ENCODE measurements at places on chromosomes 5 and 9.
A peak's percentile ranks its signal among the peaks of the same experiment; 100 is the strongest.

- DNase-seq = no peak
Observed at GRCh38 chr5:103264508-103264907, 5.9 kb downstream of the MACIR start.

DNA sequence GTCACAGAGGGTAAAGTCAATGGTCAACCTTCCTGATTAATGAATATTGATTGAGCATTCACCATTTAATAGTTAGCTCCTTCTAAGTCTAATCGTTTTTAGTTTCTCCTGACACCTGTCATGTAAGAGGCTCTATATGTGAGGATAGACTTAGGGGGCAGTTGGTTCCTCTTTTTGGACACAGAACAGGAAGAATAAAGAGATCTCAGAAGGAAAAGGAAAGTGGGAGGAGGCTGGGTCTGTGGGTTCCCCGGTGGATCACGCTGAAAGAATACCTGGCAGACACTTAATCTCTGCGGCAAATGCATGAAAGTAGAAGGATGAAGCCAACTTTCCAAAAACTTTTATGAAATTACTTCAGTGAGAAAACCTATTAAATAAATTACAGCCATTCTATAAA lies 98.4 kb downstream of the PDE4D start:
- no peak for DNase-seq

DNA sequence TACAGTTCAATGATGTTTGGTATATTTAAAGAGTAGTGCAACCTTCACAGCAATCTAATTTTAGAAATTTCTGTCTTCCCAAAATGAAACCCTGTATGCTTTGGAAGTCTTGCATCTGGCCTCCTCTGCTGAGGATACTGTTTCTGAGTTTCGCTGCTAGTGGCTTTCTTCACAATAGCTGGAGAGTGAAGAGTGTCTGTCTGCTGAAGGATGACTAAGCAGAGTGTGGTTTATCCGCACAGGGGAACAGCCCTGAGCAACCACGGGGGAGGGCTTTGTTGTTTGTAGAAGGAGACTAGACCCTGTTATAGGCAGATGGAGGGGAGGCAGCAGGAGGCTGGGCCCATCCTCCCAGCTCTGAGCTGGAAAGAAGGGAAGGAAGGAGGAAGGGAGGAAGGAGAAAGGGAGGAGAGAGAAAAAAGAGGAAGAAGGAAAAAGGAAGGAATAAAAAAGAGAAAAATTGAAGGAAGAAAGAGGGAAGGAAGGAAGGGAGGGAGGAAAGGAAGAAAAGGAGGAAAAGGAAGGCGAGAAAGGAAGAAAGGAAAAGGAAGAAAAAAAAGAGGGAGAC lies 10.5 kb upstream of the IRX2 start:
- DNase-seq = no peak

- no peak for DNase-seq
Observed at GRCh38 chr5:1860949-1861348, 21.8 kb downstream of the IRX4 start.

DNA sequence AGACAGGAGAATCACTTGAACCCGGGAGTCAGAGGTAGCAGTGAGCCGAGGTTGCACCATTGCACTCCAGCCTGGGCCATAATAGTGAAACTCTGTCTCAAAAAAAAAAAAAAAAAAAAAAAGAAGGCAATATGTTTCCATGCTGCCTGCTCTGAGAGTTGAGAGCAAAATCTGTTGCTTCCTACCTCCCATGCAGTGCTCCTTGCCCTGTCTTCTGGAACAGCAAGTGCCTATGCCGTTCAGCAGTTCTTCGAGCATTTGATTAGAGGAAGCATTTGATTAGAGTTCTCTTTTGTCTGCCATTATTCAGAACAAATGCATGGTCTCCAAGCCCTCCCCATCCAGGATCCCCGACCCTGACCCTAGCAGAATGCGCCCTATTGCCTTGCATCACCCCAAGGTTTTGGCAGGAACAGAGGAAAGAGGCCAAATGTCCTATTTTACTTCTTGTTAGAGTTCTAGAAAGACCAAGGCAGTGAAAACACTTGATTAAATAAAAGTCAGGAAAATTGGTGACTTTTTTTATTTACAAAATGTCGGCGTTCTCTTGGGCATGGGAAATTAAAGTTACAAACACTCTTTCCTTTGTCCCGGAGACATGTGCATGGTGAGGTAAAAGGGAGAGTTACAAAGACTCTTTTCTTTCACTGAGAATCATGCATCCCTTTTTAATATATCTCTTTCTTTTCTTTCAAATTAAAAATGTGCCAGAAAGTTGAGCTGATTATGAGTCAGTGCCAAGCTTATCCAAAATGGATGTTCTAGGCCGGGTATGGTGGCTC lies 27.8 kb upstream of the FSD1L start:
- DNase-seq = no peak

- DNase-seq = no peak
Observed at GRCh38 chr5:112931473-112931872, 9.4 kb upstream of the REEP5 start.

DNA sequence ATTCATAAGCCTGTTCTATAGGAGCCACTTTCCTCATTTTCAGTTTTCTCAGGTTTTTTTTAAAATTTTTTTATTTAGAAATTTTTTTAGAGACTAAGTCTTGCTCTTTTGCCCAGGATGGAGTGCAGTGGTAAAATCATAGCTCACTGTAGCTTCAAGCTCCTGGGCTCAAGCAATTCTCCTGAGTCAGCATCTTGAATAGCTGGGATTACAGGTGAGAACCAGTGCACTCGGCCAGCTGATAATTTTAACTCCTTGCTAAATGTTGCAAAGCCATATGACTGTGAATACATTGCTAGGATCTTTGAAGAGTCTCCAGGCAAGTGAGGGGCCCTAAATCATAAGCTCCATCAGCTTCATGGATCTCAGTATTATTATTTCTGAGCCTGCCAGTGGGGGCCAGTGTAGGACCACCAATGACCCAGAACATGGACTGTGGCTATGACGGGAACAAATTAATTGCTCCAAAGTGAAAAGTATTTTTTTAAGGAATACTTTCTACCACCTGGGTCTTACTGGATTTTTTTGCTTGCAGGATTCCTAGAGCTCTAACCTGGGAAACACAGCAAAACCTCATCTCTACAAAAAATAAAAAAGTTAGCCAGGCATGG lies 5.7 kb upstream of the GAPVD1 start:
- DNase-seq = no peak

GRCh38 chr9:72271613-72272478 lies 93.2 kb downstream of the ZFAND5 start:
- peak; percentile 37 for DNase-seq

DNA sequence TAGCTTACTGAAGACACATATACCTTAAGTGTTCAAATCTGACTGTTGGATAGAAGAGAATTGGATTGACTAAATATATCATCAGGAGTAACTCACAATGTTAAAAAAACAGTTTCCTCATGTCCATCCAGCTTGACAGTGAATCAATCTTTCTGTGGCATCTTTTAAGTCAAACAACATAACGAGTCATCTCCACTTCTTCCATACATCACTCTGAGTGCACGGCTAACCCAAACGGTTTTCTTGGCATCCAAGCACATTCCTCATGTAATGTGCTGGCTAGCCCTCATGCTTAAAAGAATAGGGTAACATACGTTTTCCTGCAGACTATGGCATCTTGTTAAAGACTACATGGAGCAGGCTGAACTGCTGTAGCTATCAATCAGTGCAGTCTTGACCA lies 291.5 kb upstream of the TRPC7 start:
- no peak for DNase-seq

- DNase-seq = no peak
Observed at GRCh38 chr5:7754490-7754889, 96.4 kb downstream of the CFAP90 start.

- DNase-seq = no peak
Observed at GRCh38 chr5:146243247-146243646, 39.8 kb downstream of the RBM27 start.

DNA sequence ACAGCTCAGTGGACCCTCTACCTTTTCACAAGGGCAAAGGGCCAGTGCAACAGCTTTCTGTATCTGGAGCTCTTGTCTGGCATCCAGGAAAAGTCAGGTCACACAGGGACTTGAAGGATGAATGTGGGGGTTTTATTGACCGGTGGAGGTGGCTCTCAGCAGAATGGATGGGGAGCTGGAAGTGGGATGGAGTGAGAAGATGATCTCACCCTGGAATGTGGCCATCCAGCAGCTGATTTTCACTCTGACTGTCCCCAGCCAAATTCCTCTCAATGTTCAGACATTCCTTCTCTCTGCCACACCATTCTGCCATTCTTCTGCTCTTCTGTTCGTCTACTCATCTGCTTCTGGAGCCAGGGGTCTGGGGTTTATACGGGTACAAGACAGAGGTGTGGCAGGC lies 1119.9 kb downstream of the TAF11L14 start:
- DNase-seq = no peak

GRCh38 chr5:37662789-37663485 lies 176.9 kb downstream of the GDNF start:
- DNase-seq = no peak

- no peak for DNase-seq
Observed at GRCh38 chr5:174529925-174530681, 194.3 kb upstream of the MSX2 start.

- DNase-seq = no peak
Observed at GRCh38 chr9:74463825-74464224, 33.3 kb upstream of the RORB start.

DNA sequence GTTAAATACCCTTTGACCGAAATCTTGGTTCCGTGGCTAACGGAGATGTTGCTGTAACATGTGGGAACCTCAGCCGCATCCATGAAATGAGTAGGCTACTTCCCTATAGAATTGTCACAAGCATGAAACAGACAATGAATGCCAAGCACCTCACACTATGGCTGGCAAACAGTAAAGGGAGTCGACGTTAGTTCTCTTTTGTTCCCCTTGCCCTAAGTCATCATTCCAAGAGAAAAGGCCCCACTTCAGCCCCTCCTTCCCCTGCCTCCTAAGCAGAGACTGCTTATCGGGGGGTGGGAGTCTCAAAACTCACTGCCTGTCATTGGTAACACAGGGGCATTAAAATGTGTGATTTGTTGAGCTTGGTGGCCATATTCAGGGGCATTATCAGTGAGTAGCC lies 159.6 kb downstream of the MAPKAP1 start:
- no peak for DNase-seq

DNA sequence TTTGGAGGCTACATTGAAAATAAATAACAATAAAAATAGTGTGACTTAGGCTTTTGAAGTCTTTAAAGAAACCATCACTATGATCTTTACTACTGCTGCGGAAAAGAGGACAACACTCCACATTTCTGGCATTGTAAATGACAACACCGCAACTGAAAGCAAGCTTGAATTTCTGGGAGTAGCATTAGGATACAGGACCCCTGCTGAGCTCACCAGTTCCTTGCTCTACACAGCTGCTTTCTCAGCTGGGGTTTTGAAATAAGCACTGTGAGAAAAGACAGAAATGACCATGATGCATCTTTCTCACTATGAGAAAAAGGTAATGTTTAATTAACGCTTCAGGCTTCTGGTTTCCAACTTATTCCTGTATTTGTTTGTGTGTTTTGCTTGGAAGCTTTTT lies 168.0 kb downstream of the TAF11L14 start:
- DNase-seq = no peak

- no peak for DNase-seq
Observed at GRCh38 chr5:135821061-135821801, 13.2 kb upstream of the SLC25A48 start.

DNA sequence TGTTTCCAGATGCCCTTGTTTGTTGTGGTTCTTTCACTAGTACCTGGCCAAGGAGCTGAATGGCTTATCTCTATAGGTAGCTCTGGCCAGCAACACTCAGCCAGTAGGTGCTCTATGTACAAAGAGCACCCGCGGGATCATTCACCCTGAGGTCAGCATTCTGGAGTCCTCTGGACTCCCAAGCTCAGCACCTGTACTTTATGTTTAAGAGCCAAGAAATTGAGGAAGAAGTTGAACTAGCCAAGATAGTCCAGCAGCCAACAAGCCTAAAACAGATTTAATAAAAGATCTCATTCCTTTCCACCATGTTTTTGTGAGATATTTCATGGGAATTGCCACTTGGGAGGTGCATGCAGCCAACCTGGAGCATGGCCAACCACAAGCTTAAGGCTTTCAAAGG lies 242.6 kb upstream of the PAPPA start:
- no peak for DNase-seq

DNA sequence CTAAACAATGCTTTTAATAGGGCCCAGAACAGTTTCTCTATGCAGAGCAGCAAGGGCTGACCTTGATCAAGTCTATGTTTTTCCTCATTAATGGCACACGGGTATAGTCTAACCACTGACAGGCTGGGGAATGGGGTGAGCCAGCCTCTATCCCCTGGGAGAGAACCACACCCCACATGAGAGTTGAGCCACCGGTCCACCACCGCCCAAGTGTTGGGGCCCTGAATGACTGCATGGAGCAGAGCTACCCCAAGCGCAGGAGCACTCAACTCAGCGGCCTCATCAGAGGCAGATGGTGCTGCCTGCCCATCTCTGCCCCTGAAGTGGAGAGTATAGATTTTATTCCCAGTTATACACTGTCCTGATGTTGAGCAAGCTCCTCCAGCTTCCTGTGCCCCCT lies 247.9 kb upstream of the IRX1 start:
- DNase-seq = no peak

DNA sequence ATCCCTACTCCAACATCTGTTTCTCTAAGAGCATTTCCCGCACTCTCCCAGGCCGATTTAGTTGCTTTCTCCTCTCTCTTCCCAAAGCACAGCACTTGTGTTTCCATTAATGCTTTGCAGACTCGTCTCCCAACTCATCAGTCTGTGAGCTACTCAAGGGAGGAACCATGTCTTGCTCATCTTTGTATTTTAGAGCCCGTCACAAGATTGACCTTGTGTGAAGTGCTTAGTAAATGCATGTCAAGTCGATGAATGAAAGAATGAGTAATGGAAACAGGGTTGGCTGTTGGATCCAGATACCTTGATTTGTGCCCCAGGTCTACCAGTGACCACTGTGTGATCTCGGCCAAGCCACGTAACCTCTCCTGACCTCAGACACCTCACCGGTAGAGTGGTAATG lies 99.3 kb downstream of the KLF4 start:
- no peak for DNase-seq

DNA sequence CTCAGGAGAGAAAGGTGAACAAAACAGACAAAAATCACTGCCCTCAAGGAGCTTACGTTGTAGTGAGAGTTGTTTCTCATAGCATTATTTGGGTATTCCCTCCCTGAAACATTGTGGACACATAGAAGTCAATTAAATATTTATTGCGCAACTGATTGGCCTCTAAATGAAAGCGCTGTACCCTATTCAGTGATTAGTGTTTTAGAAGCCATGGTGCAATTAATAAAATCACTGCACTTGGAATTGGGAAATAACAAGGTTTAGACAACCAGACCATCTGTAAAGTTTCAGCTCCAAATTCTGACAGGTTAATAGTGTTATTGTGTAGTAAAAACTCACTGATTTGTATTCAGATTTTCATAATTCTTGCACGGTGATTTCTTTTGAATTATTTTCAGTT lies 35.9 kb downstream of the TNPO1 start:
- no peak for DNase-seq

- no peak for DNase-seq
Observed at GRCh38 chr5:38825494-38825893, 20.3 kb upstream of the OSMR start.
